ENCODE measurements at places on chromosomes 6 and 20.

DNA sequence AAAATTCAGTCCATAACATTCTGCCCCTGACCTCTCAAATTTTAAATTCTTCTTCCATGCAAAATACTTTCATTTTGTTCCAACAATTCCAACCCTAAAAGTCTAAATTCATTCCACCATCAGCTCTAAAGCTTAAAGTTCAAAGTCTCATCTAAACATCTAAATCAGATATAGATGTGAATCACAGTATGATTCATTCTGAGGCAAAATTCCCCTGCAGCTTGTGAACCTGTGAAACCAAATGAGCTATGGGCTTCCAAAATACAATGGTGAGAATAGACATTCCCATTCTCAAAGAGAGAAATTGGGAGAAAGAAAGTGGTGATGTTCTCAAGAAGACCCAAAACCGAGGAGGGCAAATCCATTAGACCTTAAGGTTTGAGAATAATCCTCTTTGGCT is 309.8 kb downstream of the HIVEP2 start:
- ATAC-seq, result no peak

DNA sequence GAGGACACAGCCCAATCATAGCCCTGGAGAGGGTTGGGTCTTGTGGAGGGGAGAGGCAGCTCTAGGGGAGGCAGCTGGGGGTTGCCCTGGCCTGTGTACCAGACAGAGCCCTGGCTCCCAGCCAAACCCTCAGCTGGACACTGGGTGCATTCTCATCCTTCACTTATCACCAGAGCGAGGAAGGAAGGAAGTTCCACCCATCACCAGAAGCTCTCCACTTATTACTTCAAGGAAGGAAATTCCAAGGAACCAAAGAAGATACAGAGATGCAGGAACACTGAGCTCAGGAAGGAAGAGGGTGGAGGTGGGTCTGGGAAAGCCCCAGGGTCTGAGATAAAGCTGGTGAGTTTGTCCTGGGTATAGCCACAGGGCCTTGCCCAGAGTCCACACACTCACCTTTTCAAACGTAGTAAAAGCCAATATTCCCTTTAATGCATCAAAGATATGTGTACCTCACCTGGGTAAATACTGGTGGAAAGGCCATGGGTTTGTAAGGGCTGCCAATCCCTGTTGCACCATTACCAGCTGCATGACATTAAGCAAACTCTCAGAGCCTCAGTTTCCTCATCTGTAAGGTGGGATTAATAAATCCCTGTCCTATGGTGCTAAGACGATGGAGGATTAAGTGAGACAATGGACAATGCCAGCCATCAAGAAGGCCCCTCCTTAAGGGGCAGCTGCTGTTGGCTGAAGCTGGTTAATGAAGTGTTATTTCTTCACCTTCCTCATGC is 109.7 kb upstream of the NAA20 start:
- no peak for ATAC-seq

DNA sequence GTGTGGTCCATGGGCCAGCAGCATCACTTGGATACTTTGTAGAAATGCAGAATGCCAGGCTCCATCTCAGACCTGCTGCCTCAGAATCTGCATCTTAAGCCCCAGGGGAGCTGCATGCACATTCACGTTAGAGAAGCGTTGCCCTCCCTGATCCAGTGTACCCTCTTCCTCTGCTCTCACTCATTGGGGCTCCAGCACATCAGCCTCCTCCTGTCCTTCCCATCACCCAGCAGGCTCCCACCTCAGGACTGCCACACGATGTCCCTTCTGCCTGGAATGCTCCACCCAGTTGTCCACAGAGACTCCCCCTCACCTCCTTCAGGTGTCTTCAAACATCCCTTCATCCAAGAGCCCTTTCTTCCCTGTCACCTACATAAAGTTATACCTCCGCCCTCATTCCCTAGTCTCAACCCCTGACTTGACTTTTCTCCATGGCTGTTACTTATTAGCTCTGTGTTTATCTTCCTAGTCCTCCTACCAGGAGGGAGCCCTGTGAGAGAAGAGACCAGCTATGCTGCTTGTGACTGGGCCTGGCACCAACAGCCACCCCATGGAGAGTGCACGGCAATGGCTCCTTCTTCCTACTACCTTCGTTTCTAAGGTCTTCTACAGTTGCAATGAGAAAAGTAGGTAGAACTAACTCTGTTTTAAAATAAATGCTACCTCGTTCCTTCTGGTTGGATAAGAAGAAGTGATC is 3.3 kb upstream of the ACSS1 start:
- no peak for ATAC-seq

- ATAC-seq, result no peak
Observed at GRCh38 chr6:34519971-34520644, 36.0 kb downstream of the SPDEF start.

DNA sequence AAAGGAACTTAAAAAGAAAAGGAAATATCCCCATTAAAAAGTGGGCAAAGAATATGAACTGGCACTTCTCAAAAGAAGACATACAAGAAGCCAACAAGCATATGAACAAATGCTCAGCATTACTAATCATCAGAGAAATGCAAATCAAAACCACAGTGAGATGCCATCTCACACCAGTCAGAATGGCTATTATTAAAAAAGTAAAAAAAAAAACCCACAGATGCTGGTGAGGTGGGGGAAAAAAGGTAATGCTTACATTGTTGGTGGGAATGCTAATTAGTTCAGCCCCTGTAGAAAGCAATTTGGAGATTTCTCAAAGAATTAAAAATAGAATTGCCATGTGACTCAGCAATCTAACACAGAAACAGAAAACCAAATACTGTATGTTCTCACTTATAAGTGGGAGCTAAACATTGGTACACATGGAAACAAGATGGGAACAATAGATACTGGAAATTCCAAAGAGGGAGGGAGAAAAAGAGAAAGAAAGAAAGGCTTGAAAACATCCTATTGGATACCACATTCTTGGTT is 437.1 kb downstream of the GRIK2 start:
- no peak for ATAC-seq

GRCh38 chr6:26327450-26328264 is 37.3 kb upstream of the BTN3A2 start:
- peak; percentile 33 for ATAC-seq

DNA sequence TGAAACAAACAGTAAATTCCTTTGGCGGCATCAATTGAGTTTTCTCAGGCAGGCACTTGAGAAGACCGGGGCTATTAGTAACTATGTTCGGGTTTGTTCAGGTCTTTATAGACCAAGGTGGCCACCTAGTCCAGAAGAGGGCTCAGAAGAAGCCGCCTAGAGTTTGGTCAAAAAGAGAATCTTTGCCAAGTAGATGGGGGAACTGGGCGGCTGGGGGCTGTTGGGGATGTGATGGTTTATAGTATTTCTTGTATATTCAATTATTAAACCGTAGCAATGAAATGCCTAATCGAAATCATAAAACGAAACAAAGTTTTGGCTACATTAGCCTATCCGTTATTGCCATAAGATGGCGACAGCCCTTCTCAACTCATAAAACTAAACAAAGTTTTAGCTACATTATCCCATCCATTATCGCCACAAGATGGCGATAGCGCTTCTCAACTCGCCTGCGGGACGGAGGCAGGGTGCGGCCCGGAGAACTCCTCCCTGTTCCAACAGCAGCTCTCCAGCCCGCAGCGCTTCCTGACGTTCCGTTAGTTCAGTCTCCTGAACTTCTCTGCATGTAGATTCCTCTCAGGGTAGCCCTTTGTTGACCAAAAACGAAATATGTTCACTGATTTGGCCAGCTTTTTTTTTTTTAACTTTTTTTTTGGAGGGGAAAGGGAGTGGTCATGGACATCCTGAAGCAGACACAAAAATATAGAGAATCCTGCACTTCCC is 120.5 kb upstream of the PRSS16 start:
- ATAC-seq, result peak; percentile 83

- ATAC-seq, result no peak
Observed at GRCh38 chr20:13401596-13401995, 180.5 kb downstream of the ISM1 start.

DNA sequence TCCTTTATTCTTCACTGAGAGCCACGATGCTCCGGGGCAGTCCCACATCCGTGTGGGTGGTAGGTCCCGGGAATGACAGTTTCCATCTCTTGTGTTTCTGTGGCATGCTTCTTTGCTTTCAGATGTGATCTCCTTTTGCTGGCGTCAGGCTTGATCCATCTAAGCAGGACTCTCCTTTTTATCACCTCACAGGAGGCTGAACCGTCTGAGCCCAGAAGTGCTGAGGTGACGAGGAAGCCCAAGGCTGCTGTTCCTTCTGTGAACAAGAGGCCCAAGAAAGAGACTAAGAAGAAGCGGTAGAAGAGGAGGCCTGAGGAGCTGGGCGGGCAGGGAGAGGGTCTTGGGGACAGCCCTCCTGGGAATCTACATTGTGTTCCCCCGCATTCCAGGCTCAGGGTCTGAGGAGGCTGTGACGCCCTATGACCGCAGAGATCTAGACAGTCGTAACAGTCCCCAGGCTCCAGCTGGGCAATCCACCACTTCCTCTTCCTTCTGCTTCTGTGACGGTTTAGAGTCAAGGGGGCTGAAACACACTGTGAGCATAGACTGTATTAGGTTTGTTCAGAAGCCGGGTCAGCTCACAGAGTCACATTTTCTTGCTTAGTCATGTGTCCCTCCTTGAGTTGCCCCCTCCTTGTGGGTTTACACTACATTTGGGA is 26.8 kb downstream of the MANBAL start:
- peak; percentile 46 for ATAC-seq

GRCh38 chr6:70414813-70415212 is 1.5 kb downstream of the FAM135A start:
- no peak for ATAC-seq

- no peak for ATAC-seq
Observed at GRCh38 chr6:71982389-71982788, 96.0 kb downstream of the RIMS1 start.

DNA sequence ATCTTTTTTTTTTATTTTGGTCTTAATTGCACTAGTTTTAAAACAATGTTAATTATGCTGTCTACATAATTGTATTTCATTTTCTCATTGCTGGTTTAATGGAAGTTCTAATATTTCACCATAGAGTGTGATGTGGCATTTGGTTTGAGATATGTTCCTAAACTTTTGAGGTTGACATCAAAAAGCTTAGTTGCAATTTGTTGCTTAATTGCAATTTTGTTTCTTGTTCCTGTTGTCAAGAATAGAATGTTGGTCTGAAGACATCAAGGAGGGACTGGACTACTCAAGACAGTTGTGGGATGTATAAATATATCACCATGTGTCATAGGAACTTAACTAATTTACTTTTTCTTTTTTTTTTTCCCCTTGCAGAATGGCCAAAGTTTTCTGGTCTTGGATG is 12.5 kb downstream of the HSF2 start:
- no peak for ATAC-seq

GRCh38 chr6:164477790-164478189 is 831.6 kb downstream of the C6orf118 start:
- ATAC-seq, result no peak

DNA sequence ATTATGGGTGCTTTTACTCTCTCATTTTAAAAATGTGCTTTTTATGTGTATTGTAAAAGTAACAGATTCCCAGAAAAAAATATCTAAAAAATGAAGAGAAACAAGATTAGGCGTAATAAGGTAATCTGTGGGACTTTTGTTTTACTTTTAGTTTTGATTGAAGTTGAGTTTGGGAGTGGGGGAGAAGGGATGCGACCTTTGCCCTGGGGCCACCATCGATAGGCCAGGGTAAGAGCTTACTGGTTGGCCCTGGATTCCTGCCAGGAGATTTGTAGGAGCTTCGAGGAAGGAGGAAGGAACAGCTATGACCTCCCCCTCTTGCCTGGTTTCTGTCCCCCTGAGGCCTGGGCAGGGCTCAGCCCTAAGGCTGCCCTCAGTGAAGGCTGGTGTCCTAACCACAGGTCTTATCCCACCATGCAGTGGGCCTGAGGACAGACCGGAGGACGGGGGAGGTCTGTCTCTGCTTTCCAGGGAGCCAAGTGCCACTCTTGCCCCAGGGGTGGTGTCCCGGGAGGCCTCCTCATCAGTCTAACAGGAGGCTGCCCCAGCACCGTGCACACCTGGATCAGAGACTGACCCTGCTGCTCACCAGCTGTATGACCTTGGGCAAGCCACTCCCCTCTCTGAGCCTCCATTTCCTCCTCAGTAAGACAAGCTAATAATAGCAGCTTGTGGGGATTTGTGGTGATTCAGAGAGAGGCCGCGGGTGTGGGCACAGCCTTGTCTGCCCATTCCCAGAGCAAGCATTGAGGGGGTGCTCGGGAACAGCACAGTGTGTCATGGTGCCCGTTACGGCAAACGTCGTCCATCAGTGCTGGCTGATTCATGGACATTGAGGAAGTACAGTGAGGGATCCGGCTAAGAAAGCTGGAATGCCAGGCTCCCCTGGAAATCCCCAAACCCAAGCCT is 21.2 kb downstream of the TGM2 start:
- peak; percentile 20 for ATAC-seq

DNA sequence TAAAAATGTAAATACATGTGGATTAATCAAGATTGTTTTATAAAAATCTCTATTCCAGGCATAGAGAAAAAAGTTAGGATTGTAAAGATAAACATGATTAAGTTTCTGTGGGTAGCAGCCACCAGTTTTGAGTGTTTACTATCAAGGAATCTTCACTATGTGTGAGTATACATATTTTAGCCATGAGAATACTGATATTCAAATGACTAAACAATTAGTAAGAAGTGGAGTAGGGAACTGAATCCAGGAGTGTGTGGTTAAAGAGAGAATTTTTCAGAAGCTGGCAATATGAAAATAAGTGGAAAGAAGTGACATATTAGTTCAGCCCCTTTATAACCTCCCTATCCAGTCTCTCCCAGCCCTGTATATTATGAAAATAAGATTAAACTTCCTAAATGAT is 10.3 kb downstream of the ELOVL2 start:
- no peak for ATAC-seq

- no peak for ATAC-seq
Observed at GRCh38 chr6:43983632-43984031, 143.6 kb downstream of the MRPL14 start.

- no peak for ATAC-seq
Observed at GRCh38 chr6:166382500-166382932, 224 bp downstream of the MPC1 start.

DNA sequence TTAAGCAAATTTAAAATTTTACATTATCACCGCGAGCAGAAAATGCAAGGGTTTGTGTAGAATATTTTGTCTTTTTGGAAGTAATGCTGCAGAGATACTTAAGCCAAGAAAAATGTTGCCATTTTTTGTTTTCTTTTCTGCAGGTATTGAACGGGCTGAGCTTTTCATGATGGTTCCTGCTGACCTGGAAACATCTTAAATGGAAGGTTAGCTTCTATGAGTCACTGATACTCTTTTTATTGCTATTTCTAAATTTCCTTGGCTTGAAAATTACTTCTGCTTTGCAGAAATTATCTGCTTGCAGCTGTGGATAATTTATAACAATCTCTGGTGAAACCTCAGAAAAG is 12.7 kb downstream of the SYTL3 start:
- no peak for ATAC-seq

DNA sequence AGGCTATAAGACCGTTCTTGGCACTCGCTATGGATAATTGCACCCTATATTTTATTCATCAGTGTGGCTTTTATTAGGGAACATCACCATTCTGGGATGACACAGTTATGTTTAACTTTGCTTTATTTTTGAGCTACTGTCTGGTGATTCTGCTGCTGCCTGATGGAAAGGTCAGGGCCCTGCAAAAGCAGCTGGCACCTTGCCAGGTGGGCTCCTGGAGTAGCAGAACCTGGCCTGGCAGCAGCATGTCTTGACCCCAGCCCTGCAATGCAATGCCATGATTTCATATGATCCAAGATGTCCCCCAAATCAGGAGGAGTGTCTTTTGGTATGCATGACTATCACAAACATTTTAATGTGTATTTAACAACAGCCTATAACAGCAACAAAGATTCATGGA is 228.4 kb upstream of the RSPO3 start:
- ATAC-seq, result no peak
